ENCODE measurements at places on chromosomes 6 and 20.

- peak; percentile 90 for DNase-seq
Measured at GRCh38 chr6:32941214-32941768, 463 bp upstream of the HLA-DMB start.

GRCh38 chr6:168516944-168517741, 76.2 kb downstream of the SMOC2 start:
- no peak for DNase-seq

GRCh38 chr20:41617059-41617901, 897 bp downstream of the CHD6 start:
- DNase-seq = peak; percentile 37

- DNase-seq = no peak
Measured at GRCh38 chr20:33280775-33281174, 2.2 kb upstream of the BPIFB1 start.

DNA sequence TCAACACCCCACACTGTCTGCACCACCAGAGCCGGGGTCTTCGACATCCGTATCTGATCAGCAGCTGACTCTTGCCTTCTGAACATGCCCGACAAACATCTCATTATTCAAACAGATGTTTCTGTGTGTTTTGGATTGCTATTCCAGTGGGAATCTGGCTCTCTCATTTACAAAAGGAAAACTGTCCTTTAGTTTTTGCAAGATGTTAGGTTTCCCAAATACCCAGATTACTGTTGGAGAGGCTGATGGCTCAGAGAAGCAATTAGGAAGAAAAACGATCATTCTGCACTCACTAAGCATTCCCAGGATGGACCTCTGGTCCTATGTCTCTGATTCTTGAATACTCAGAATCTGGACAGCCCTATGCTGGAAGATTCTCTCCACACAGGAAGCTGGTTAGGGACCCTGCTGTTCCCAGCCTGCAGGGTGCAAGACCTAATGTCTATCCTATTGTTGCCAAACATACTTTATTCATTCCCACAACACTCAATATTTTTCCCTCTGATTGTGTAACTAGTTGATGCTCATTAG, 532.9 kb downstream of the CDH26 start:
- no peak for DNase-seq

DNA sequence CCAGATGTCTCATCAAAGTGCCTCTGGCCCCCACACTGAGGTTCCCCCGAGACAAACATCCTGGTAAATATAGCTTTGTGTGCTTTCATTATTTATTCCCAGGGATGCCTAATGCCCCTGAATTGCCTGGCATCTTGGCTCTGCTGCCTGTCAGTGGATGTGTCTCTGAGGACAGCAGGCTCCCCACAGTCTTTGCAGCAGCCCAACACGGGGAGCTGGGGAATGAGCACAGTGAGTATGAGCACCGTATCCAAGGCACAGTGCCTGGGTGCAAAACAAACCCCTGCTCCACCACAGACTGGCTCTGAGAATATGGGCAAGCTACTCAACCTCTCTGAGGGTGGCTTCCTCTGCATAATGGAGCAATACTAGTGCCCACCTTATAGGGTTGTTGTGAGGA, 165.9 kb downstream of the PTPRT start:
- DNase-seq = no peak

DNA sequence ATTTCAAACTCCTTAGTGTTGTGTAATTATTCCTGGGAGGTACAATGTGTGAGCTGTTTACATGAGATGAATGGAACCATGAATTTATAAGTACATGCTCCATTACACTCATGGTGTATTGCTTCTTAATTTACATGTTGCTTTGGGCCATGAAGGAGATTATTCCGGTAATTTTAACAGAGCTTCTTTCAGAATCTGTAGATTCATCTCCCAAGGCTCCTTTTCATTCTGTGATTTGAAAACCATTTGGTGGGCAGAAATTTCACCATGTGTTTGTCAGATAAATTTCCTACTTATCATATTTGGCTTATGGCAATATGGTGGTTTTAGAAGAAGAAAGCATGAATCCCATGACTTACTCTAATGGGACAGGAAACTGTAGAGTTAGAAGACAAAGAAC, 421.6 kb upstream of the EYS start:
- no peak for DNase-seq

DNA sequence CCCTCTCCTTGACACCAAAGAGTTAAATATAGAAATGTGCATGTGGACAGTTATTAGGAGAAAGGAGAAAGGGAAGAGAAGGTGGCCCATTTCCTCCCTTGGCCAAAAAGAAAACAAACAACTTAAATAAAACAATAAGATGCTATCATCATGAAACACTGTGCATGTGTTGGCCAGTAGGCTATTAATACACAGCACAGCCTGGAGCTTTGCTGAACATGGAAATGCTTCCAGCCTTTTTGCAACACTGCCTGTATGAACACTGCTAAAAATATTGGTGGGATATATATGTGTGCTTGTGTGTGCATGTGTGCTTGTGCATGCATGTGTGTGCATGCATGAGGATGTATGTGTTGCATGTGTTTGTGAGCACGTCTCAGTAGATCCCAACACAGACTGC, 100.4 kb downstream of the LY86 start:
- no peak for DNase-seq

DNA sequence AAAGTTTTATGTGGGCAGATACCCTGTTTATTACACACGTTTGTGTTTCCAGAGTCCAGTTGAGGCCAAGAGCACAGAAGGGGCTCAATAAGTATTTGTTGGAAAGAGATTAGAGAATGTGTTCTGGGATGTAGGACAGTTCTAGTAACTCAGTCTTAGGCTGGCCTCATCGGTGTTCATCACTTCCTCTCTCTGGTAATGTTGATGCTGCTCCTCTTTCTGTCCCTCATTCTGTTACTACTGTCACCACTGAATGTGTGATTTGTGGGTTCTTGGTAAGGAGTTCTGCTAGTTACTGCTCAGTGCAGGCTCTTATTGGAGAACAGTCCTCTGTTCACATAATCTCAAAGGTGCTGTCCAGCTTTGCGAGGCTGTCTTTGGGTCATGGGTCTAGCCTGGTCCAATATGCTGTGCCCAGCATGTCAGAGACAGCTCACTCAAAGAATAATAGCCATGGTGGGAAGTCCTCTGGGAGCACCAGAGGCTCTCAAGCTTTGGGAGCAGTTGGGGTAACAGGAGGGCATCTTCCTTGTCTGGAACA, 1.3 kb downstream of the RFPL4B start:
- no peak for DNase-seq

- no peak for DNase-seq
Measured at GRCh38 chr6:159443417-159443920, 249.6 kb downstream of the SOD2 start.

GRCh38 chr6:2667617-2668016, 83.1 kb downstream of the MYLK4 start:
- no peak for DNase-seq

DNA sequence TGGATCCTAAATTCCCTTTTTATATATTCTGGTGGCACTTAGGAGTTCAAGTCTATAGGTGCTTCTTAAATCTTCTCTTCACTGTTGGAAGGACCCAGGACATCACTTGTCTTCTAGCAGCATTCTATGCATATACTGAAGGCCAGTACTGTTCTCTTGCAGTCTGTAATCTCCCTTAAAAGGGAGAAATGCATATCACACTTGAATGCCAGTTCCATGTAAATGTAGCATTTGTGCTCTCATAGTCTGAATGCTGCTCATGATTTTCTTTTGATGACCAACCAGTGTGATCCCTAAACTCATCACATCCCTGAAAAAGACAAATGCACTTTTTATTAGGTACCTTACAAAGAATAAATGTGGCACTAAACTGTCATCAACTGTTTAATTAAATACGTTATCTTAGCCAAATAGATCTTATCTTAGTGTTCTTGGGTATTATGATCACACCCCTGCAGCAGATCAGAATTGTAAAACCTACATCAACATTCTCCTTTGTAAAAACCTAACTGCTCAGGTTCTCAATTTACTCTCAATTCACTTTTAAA, 176.1 kb downstream of the EPHA7 start:
- no peak for DNase-seq

GRCh38 chr20:40160097-40160550, 528.9 kb downstream of the MAFB start:
- DNase-seq = no peak

- no peak for DNase-seq
Measured at GRCh38 chr20:41715526-41715925, 97.3 kb upstream of the CHD6 start.

DNA sequence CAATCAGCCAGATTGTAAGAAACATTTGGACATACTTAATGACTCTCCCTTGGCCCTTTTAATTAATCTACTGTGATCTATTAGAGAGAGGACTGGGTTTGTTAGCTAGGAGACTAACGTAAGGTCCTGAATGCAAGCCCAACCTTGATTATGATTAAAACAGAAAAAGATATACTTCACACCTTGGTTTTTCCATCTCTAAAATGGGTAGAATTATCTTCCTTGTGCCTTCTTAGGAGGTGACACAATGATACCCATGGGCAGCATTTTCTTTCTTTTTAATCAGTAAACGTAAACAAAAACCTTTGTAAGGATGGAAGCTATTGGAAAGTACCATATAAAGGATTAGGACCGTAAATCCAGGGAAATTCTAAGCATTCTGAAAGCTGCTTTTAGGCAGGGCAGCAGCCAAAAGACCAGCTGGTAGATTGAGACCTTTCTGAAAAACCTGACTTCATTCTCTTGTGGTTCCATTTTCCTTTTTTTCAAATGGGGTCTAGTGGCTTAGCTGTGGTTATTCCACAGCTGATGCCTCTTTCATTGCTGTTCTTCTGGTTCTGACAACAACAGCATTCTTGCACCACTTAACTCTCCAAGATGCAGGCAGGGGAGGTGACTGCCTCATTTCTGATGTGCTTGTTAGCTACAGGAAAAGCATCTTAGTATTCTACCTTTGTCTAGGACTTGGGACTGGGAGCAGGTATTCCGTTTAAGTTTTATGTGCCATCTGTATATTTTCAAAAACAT, 27.4 kb downstream of the RREB1 start:
- DNase-seq = no peak

DNA sequence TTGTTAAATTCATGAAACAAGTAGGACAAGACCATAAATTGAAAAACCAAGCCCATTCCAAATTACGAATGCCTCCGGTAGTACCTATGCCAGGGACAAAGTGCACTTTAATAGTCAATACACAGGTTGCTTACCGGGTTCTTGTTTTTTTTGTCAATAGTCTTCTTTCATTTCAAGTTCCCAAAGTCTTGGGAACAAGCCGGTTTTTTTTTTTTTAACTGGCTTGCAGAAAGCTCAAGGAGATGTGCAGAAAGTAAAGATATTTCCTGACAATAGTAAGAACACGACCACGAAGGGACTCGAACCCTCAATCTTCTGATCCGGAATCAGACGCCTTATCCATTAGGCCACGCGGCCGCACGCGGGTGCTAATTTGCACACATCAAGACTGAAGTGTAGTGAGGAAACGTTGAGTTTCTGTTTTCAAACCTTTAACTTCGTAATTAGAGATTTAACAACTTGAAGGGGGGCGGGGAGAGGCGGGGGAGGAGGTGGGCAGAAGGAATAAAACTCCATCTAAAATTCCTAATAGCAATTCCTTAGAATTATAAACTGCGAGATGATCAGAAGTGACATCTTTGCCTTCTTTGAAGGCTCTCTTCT, 181.0 kb downstream of the TRIM27 start:
- DNase-seq = no peak

DNA sequence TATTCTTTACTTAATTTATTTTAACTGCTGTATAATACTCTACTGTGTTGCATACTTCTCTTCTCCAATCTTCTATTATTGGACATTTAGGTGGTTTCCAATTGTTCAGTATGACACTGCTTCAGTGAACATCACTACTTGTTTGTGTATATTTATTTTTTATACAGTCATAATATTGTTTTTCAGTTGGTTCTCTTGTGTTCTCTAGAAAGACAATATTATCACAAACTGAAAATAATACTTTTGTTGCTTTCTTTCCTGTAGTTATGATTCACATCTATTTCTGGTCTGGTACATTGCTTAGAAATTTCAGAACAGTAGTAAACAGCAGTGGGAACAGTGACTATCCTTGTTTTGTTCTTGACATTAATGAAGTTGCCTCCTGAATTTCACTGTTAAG, 62.8 kb upstream of the GTSF1L start:
- no peak for DNase-seq

DNA sequence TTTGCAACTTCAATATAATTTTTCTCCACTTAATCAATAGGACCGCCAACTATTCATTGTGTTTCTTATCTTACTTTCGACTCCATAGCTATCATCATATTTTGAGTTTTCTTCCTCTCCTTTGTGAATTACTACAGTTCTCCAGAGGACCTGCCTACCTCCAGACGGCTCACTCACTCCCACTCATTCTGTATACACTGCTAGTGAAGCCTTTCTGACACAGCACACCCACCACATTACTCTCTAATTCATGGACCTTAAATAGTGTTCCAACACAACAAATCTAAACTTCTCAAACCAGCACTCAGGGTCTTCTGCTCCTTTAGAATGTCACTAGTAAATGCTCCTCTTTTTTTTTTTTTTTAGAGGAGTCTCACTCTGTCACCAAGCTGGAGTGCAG, 23.8 kb downstream of the FKBP5 start:
- no peak for DNase-seq

DNA sequence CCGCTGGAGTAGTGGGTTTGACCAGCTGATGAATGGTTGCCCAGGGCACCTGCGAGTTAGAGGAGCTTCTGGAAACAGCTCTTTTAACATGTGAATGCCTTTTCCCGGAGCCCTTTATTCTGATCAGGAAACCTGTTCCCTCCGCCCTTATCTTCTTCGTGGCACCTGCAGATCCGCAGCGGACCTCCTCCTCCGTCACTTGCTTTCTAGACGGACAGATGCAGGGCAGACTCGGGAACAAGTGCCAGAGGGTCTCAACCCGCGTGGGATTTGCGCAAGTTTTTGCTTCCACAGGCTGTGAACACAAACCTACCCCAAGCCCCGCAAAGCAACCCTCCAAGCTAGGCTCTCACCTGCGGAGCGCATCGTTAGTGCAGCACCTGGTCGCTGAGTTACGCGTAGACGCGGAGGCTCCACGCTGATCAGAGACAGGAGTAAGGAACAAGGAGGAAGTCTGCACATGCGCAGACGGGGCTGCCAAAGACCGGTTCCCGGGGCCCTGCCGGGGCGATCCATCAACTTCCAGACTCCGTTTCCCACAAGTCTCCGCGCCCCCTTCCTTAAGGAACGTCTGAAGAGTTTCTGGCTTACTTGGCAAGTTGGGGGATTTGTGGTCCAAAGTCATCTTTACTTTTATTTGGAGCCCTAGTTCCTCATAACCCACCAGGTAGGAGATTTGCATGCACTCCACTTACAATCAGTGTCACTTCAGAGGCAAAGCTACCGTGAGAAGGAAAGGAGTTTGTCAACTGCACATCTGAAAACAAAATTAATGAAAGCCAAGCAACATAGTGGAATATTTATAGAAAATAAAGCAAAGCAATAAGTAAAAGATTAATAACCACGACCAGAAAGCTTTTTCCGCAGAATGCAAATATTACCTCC, 52.7 kb upstream of the ELMO2 start:
- DNase-seq = no peak
